LoVo (cell line): ENCODE measurements at places on chromosomes 3 and 15.

GRCh38 chr3:86828751-86829150 is 162.2 kb downstream of the VGLL3 start:
- DNase-seq, result no peak

DNA sequence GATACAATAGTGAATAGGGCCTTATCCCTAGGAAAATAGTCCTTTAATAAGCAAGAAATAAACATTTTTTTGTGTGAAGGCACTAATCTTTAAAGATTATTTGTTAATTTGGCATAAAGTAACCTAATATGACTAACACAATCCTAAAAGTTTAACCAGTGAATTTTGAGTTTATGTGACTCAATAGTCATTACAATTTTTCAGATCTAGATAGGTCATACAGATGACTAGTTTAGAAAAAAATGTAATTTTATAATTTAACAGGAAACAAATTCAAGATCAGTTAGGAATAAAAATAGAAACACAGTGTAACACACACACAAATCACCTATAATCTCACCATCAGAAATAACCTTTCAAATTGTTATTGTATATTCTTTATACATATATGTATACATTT is 620.7 kb upstream of the ALCAM start:
- no peak for DNase-seq

DNA sequence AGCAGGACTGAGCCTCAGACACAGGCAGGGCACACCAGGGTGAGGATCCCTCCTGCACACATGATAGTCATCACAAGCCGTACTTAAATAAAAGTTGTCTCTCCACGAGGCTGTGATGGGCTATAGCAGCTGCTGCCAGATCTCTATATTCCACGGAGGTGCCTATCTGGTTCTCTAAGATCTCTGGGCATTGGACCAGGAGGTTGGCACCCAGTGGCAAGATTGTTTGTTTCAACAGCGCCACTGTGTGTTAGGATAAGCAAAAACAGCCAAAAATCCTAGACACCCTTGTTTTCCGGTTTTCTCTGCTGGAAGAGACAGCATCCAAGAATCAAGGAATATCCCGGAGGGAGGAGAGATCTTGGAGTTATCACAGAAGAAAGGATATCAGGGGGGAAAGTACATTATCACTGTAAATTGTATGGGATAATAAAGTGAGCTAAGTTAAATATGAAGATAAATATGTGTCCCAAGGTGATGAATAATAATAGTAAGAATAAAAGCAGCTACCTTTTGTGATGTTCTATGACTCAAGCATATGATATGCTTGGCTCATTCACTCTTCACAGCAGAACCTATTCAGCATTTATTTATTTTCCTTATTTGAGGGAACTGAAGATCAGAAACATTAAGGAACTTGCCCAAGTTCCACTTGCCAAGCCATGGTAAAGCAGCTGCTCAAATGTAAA is 90.6 kb upstream of the AKAP13 start:
- DNase-seq, result peak; percentile 53

GRCh38 chr3:141387516-141387915 is 19.2 kb downstream of the ZBTB38 start:
- DNase-seq, result no peak

GRCh38 chr3:123126031-123126430 is 59.2 kb downstream of the PDIA5 start:
- DNase-seq, result no peak
